Endothelial cell (in vitro differentiated cells): ENCODE measurements at places on chromosomes 7 and 10. TPM values are rescaled to one million over a fixed set of nuclear protein-coding genes. Genes with fewer than 3 reads are reported as not detected.

DNA sequence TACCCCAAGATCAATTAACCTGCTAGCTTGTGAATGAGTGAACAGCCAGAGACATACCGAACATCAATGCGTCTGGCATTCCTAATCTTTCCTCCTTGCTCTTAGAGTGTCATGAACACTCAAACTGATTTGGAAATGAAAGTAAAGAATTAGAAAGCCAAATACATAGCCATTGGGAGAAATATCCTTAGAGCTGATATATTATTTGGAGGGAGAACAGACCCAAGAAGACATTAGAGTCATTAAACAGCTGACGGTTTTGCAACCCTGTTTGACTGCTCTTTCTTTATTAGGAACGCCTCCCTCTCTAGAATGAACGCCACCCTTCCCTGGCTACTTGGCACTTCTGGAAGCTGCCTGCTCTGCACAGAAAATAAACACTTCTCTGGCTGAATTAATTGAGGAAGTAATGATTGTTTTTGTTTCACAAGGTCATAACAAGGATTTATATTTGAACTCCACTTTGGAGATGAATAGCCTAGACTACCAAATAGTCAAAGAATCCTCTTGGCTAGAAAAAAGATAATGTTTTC lies 42.8 kb downstream of the CTTNBP2 start:
- DNase-seq: no peak

DNA sequence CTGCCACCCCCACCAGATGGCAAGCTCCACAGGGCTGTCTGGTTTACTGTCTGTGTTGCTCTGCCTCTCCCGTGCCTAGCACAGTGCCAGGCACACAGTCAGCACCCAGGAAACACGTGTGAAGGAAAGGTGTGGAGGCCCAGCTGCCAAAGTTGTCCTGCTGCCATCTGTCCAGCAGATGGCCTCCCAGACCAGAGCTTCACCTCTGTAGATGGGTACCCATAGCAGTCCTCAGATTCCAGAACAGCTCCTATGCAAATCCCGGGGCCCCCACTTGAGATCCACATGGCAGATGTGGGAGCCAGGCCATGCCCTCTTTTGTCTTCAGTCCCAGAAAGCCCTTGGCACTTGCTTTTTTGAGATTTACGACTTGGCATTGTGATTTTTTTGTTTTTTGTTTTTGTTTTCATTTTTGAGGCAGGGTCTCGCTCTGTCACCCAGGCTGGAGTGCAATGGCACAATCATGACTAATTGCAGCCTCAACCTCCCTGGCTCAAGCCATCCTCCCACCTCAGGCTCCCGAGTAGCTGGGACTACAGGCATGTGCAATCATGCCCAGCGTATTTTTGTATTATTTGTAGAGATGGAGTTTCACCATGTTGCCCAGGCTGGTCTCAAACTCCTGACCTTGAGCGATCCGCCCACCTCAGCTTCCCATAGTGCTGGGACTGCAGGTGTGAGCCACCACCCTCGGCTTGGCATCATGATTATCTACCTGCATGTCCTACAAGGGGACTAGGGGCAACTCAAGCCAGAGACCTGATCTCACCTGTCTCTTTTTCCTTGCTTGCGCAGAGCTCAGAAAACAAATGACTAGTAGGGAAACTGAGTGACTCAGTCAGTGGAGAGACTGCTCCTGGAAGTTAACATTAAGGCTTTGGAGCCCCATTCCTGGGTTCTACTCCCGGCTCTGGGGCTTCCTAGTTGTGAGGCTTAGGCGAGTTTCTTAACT lies 16.9 kb upstream of the PALD1 start:
- peak; percentile 54 for DNase-seq

GRCh38 chr7:142940966-142941535 lies 1.8 kb downstream of the LLCFC1 start:
- DNase-seq: no peak

GRCh38 chr10:89144836-89145235 lies 62.3 kb downstream of the CH25H start:
- DNase-seq: no peak

GRCh38 chr10:86285136-86285790 lies 81.3 kb downstream of the GRID1 start:
- peak; percentile 2 for DNase-seq

GRCh38 chr7:101436857-101437576 lies 74.3 kb downstream of the COL26A1 start:
- DNase-seq: peak; percentile 18

DNA sequence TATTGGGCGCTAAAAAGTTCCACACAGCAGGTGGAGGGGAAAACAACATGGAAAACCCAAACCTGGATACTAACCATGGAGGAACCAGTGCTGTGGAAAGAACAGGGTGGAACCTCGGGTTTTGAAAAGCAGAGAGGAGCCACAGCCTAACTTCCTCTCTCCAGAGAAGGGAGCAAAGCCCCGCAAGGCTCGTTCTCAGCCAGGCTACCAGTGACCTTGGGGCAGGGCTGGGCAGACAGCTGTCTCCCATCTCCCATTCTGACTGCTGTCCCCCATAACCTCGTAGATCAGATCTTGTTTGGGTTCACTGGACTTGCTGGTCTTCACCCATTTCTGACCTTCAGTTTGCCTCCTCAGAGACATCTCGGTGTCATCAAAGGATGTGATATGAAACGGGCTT lies 47.5 kb upstream of the FGFR2 start:
- DNase-seq: no peak

DNA sequence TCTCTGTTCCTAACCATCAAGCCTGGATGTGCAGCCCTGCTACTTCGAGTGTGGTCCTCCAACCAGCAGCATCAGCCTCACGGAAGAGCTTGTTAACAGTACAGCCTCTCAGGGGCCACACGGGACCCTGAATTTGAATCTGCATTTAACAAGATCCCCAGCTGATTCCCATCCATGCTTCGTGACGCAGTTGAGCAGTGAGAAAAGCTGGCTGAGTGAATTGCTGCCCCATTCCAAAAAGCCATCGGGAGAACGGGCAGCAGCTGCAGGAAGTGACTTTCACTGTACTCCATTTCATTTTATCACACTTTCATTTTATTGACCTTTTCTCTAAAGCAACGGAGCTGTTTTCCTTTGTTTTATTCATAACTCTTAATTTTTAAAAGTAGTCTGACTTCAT lies 22.5 kb downstream of the FAM171A1 start:
- no peak for DNase-seq

DNA sequence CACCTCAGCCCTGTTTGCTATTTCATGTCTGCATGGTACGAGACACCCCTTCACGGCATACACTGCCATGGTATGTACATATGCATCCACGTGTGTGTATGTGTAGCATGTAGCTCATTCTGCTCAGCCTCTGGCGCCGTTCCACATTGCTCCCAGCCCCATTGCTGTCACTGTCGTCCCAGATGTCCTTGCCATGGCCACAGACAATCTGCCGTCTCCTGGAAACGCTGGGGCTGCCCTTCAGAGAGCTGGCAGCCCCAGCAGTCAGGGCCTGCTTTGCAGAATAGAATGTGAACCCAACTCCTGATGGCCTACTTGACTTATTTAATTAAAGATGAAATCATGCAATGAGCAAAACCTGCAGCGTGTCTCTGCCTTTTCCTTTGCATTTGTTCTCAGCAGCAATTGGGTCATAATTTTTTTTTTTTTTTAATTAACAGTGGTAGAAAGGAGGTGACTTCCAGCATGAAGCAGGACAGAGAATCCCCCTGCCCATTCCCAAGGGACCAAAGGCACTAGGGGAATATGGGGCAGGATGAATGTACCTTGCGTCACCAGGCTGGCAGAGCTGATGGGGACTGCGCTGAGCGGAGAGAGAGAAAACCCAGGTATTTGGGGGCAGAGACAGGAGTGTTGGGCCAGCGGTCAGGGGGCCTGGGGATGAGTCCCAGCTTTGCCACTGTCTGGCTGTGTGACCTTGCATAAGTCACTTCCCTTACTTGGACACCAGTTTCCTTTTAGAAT lies 49.2 kb downstream of the CHST3 start:
- DNase-seq: no peak

DNA sequence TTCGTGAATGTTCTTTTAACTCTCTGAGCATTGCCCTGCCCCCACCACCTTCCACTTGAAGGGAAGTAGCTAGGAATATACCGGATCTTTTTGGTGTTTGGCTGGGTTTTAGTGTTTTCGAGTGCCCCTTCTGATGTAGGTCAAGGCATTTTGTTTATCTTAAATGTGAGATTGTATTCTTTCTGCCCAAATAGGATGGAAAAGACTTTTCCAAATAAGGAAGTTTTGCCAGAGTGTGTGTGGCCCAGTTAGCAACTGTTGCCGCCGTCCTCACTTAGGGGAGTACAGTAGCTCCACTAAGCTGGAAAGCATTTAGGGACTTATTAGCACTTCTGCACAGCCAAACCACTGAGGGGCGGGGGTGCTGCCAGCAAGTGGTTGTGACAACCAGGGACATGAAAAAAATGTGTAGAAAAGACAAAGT lies 29.8 kb upstream of the VCL start:
- DNase-seq: peak; percentile 14

DNA sequence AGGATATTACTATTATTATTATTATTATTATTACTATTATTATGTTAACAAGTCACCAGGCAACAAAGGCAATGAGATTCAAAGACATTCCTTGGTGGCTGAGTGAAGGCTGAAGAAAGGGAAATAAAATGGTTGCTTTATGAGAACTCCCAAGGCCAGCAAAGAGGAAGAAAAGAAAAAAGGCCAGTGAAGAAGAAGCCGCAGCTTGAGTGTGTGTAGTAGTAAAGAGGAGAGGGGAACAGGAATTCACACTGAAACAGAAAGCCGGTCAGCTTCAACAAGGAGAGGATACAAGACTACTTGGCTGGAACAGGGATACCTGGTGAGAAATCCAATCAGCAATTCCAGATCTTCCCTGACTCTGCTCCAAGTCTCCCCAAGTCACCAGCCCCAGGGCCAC lies 42.4 kb downstream of the PLXNA4 start:
- no peak for DNase-seq

DNA sequence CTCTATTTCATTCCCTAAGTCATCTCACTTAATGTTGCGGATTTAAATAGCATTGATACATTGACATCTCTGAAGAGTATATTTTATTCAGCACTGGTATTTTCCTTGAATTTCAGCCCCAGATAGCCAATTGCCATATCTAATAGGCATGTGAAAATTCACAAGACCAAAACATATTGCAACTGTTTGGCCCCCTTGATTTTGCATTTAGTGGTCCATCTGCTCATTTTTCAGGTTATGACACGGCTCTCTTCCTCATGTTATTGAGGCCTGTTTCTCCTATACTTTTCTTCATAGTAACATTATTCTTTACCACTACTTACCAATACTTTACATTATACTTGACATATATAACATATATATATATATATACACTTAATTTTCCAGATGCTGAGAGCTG lies 43.7 kb downstream of the MKLN1 start:
- DNase-seq: no peak

DNA sequence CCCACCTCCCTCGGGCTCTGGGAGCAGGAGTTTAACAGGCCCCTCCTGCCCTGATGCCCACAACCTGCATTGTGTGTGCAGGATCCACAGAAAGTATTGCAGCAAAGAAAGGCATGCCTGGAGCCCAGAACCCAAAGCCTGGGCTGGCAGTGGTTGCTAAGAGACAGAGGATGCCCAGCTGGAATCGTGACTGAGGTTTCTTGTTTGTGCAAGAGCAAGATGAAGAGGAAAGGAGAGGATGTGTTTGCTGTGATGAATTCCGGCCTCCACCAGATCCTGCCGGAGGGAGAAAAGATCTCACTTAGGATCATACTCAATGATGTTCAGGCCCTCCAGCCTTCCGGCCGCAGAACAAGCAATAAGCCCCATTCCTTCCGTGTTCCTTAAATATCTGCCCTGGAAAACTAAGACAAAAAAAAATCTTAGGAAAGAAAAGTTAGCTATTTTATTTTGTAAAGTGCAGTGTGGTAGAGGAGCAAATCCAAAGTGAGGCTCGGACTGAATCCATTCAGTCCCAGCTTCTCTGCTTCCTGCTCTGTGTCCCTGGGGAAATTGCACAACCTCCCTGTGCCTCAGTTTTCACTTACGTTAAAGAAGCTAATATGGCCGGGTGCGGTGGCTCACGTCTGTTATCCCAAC lies 57.1 kb downstream of the SLIT1 start:
- DNase-seq: no peak

NPY gene
- total RNA-seq: not detected

MNX1 gene
- total RNA-seq: 3.8 TPM

ZNF746 gene
- total RNA-seq: 23.8 TPM

TEX36 gene
- total RNA-seq: not detected

LRIT1 gene
- not detected for total RNA-seq

MACC1 gene
- 0.69 TPM for total RNA-seq

ITIH5 gene
- total RNA-seq: 0.36 TPM

COL26A1 gene
- total RNA-seq: 6.1 TPM

DYNC1I1 gene
- 3.1 TPM for total RNA-seq
